Stimulated activated CD4-positive, alpha-beta T cell treated with anti-CD3 and anti-CD28 coated beads, Interleukin-4, amount 100 ng/mL, for 1 hour (primary cell): ENCODE measurements at places on chromosomes 1 and 21.

DNA sequence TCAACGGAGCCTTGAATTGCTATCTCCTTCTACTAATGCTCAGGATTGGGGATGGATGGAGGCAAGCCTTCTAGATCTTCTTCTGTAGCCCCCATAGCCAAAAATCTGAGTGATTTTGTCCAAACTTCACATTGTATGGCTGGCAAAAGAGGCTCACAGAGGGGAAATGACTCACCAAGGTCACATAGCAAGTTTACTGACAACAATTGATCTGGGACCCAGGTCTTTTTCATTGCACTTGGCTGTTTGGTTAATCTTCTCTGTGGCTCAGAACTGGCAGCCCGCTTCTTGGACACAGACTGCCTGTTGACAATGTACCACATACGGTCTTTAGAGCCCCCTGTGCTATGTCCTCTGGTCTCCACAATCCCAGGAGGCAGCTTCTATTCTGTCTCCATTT, 3.0 kb upstream of the LACTBL1 start:
- no peak for DNase-seq

- no peak for DNase-seq
Observed at GRCh38 chr1:95133687-95134086, 16.5 kb downstream of the TLCD4 start.

DNA sequence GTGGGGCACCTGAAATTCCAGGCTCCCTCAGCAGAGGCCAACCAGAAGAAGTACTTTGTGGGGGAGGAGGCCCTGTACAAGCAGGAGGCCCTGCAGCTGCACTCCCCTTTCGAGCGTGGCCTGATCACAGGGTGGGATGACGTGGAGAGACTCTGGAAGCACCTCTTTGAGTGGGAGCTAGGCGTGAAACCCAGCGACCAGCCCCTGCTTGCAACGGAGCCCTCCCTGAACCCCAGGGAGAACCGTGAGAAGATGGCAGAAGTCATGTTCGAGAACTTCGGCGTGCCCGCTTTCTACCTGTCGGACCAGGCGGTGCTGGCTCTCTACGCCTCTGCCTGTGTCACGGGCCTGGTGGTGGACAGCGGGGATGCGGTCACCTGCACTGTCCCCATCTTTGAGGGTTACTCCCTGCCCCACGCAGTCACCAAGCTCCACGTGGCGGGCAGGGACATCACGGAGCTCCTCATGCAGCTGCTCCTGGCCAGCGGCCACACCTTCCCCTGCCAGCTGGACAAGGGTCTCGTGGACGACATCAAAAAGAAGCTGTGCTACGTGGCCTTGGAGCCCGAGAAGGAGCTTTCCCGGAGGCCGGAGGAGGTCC, 634 bp downstream of the ACTRT2 start:
- DNase-seq, result no peak

GRCh38 chr1:92244376-92244775, 26.7 kb downstream of the C1orf146 start:
- no peak for DNase-seq

- no peak for DNase-seq
Observed at GRCh38 chr1:29444782-29445729, 208.7 kb downstream of the PTPRU start.

DNA sequence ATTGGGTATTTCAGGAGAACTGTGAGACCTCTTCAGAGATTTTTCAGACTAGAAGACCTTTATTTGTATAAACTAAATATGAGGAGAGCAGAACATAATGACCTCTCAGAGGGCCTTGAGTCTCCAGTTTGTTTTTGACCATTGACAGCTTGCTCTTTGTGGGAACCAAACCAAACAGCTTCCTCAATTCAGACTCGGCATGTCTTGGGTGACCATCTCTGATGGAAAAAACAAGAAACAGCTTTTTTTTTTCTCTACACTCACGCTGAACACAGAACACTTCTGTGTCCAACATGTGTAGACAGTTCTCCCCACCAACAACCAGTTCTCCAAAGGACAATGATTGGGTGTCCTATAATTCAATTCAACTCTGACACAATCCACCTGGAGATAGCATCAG, 11.5 kb downstream of the ATP1A4 start:
- DNase-seq, result no peak

DNA sequence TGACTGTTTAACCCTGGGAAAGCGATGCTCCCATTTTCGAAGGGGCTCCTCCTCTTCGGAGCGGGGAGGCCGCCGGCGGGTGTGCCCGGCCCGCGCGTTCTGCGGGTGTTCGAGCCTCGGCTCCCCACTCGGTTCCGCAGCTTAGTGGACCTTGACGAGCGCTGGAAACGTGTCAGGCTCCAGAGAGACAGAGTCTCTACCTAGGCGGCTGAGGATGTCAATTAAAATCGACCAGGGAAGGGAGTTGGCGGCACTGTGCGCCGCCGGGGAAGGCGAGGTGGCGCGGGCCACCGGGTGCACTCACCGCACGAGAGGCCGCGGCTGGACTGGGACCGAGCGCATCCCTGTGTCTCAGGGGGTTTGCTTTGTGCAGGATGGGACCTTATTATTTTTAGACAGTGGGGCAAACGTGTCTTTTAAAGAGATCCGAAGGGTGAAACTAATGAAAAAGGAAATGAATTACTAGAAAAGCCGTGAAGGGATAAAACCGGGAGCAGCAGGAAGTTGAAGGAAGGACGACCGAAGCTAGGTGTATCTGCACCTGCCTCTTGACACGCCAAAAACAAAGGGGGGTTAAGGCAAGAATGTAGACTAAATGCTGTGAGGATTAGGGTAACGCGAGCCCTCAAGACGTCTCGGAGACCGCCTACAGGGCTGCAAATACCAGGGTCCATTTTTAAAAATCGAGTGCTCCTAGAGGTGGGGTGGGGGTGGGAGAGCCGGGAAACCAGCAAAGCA, 5.6 kb downstream of the LHX4 start:
- DNase-seq, result no peak

DNA sequence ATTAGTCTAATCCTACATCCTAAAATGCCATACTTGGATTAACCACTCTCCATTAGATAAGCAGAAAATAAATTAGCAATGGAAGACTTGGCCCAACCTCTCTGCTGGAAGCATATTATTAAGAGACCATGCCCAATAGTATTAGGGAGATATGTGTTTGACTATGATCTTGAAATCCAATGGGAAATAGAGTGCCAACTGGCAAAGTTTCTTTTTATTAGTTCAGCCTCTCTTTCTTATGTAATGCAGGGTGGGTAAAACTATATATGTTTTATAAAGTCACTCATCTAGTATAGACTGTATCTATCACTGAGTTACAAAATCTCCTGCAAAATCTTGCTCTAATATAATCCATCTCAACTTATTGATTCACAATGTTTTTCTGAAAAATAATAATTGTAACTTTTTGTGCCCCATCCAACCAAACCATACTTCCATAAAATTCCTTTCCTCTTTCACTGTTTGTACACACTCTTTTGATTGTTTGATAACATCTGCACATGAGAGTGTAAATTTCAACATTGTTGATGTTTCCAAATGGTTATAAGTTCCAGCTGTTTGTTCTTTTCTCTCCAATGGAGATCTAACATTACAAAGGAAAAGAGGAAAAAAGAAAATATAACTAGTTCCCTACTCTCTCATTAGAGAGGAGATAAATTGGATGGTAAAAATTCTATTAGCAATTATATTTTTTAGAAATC, 408.1 kb upstream of the ADGRL2 start:
- no peak for DNase-seq

- DNase-seq, result no peak
Observed at GRCh38 chr1:241590719-241591118, 49.5 kb downstream of the CHML start.

DNA sequence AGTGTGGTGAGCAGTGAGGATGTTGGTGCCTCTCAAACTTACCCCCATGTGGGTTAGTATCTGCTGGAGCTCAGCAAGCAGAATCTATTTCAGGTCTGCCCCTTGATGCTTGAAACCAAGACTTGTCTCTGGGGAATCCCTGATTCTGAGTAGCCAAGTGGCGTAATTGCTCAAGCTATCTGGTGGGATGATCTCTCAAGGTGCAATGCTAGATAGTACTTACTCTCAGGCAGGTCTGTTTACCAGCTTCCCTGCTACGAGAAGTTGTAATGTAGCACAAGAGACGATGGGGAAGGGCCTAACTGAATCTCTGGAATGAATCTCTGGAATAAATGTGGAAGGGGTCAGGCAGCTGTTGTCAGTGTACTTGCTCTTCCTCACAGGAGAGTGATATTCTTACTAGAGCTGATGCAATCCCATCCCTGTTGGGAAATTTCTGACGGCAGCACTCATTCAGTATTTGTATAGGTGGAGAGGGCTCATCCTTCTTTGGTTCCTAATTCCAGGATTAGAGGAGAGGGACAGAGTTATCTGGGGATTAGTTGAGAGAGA, 65.4 kb downstream of the MACF1 start:
- DNase-seq, result no peak

DNA sequence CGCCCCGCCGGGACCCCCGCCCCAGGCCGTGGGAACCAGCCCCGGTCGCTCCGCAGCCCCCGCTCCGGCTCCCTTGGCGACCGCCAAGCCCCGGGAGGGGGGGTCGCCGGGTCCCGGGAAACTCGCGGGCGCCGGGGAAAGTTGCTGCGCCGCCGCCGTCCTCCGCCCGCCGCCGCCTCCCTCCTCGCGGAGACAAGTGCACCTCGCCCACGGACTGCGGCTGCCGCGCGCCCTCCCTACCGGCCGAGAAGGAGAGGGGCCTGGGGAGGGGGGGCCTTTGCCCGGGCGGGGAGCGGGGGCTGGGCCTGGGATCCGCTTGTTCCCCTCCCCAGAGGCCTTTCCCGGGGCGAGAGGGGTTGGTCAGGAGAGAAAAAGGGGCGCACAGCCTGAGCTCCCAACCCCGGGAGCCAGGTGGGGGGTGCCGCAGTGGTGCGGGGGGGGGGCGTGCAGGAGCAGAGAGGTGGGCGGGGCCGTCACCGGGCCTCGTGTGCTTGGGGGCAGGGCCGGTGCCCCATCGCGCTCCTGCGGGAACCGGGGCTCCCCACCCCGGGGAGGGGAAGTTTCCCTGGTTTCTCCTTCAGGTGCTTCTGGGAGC, 592 bp downstream of the AGRN start:
- DNase-seq, result peak; percentile 53

- DNase-seq, result peak; percentile 72
Observed at GRCh38 chr1:75723989-75724471, 479 bp upstream of the ACADM start.
